Endodermal cell (in vitro differentiated cells): ENCODE measurements at places on chromosomes 4 and X. TPM values are rescaled to one million over a fixed set of nuclear protein-coding genes. Genes with fewer than 3 reads are reported as not detected.

The P2RY10 gene
- total RNA-seq = 0.33 to 0.78 TPM in 2 of 3 replicates, not detected in the other

GRCh38 chrX:28802625-28803024 lies 215.4 kb downstream of the IL1RAPL1 start:
- H3K4me3 ChIP-seq = no peak overlapping the region
- no peak for DNase-seq
- H3K27ac ChIP-seq = no peak overlapping the region
- H3K27me3 ChIP-seq = no peaks in the 10 kb centered on the region

The XG gene
- total RNA-seq = 0.59 and 1.3 TPM in 2 replicates

The C4orf54 gene
- not detected in 2 replicates for total RNA-seq

GRCh38 chrX:28329156-28329555 lies 258.1 kb upstream of the IL1RAPL1 start:
- DNase-seq = no peak
- no peaks in the 10 kb centered on the region for H3K4me1 ChIP-seq
- no peak overlapping the region for H3K27ac ChIP-seq
- no peaks in the 10 kb centered on the region for H3K36me3 ChIP-seq
- no peaks in the 10 kb centered on the region for H3K27me3 ChIP-seq
- no peak overlapping the region for H3K4me3 ChIP-seq

DNA sequence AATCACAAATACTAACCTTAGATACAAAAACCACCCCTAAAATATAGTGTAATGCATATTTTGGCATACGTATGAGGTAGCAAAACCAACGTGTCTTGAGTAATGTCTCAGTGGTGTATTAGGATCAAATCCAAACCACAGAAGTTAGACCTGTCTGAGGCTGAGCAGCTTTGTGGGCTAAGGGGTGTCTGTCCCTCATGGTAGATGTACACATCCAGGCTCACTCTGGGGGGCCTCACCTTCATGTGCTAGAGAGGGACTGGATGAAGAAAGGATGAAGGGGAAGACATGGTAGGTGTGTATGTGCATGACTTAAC lies 188.0 kb upstream of the TBC1D9 start:
- no peak overlapping the region for H3K27ac ChIP-seq
- H3K27me3 ChIP-seq = peaks cover 38% of the 10 kb centered on the region
- H3K36me3 ChIP-seq = no peaks in the 10 kb centered on the region

GRCh38 chr4:62531264-62531663 lies 1331.1 kb downstream of the ADGRL3 start:
- H3K27ac ChIP-seq = no peak overlapping the region
- no peaks in the 10 kb centered on the region for H3K27me3 ChIP-seq
- H3K4me3 ChIP-seq = no peak overlapping the region
- H3K4me1 ChIP-seq = peaks cover 14% of the 10 kb centered on the region
- DNase-seq = peak; percentile 59

DNA sequence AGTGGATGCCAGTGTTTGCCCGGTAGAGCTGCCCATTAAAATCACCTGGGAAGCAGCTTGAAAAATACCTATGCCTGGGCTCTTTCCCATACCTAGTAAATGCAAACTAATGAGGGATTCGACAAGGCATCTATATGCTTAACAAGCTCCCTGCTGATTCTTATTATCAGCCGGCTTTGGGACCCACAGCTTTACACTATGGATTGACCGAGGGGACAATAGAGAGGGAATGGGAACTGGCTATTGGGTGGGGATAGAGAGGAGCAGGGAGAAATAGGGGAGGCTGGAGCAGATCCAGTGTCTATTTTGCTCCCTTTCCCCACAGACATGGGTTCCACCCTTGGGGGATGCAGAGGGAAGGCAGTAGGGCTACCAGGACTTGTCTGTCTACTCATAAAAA lies 103.1 kb upstream of the TEX13D start:
- peak; percentile 50 for DNase-seq
- H3K4me3 ChIP-seq = no peak overlapping the region

The TCEAL2 gene
- 11.7 to 16.5 TPM (median 12.8 TPM) in 3 replicates for total RNA-seq

GRCh38 chr4:7154351-7154981 lies 37.9 kb upstream of the SORCS2 start:
- H3K27me3 ChIP-seq = no peaks in the 10 kb centered on the region
- H3K36me3 ChIP-seq = no peaks in the 10 kb centered on the region
- no peak overlapping the region for H3K4me3 ChIP-seq
- peak; percentile 39 for DNase-seq
- H3K4me1 ChIP-seq = no peaks in the 10 kb centered on the region

The JADE3 gene
- total RNA-seq = 23.3 to 33.1 TPM (median 26.4 TPM) in 3 replicates

The OCIAD2 gene
- total RNA-seq = 67.3 to 94.8 TPM (median 73.9 TPM) in 3 replicates

The TRIM61 gene
- total RNA-seq = 3.8 and 4.0 TPM in 2 replicates

The HERC6 gene
- total RNA-seq = 8.9 to 12.7 TPM (median 11.7 TPM) in 3 replicates

GRCh38 chrX:126065901-126066660 lies 100.0 kb downstream of the DCAF12L2 start:
- no peak for DNase-seq
- H3K36me3 ChIP-seq = no peaks in the 10 kb centered on the region
- no peaks in the 10 kb centered on the region for H3K27me3 ChIP-seq
- no peak overlapping the region for H3K27ac ChIP-seq

DNA sequence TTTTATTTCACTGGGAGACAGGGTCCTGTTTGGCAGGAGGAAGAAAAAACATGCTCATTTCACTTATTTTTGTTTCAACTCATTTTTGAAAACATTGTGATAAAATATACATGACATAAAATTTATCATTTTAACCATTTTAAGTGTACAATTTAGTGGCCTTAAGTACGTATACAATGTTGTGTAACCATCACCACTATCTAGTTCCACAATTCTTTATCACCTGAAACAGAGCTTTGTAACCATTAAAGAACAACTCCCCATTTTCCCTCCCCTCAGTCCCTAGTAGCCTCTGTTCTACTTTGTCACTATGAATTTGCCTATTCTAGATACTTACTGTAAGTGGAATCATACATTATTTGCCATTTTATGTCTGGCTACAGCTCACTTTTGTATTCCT lies 143.8 kb downstream of the GPAT3 start:
- H3K36me3 ChIP-seq = no peaks in the 10 kb centered on the region
- H3K4me3 ChIP-seq = no peak overlapping the region
- no peaks in the 10 kb centered on the region for H3K4me1 ChIP-seq
- DNase-seq = no peak

The DHRSX gene
- 45.4 to 48.0 TPM (median 46.5 TPM) in 3 replicates for total RNA-seq

GRCh38 chrX:54944816-54945215 lies 24.2 kb downstream of the TRO start:
- no peak for DNase-seq
- no peak overlapping the region for H3K4me3 ChIP-seq
- no peaks in the 10 kb centered on the region for H3K27me3 ChIP-seq
- no peaks in the 10 kb centered on the region for H3K4me1 ChIP-seq

DNA sequence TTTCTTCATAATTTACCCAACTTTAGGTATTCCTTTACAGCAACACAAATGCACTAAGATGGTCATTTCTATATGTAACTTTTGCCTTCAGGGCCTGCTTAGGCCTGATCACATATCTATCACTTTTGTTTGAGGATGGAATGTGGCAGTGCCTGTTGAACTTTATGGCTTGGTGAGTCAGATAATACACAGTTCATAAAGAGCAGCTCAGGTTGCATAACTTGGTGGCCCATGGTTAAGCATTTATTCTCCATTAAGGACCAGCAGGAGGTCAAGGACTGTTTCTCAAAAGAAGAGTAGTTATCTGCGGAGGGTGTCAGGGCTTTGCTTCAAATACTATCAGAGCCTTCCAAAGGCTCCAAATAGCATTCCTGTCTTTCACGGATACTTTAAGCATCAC lies 124.1 kb upstream of the PDHA2 start:
- H3K4me3 ChIP-seq = no peak overlapping the region
- DNase-seq = no peak
- no peaks in the 10 kb centered on the region for H3K4me1 ChIP-seq
- no peaks in the 10 kb centered on the region for H3K36me3 ChIP-seq
- no peaks in the 10 kb centered on the region for H3K27me3 ChIP-seq

DNA sequence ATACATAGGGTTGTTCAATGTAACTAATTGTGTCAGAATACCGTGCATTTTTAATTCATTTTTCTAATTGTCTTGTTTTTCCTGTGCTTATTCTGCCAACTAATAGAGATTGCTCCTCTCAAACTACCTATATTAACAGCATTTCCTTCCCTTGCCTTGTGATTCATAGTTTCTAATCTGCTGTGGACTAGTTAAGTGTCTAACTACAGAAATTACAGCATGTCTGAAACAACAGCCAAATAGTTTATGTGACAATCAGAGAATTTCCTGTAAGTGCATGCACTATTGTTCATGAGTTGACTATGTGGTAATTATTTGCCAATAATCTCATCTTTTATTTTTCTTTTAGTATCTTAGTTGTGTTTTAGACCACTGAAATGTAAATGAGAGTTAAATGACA lies 4.1 kb upstream of the SEC24B start:
- no peaks in the 10 kb centered on the region for H3K27me3 ChIP-seq
- no peak for DNase-seq
- no peaks in the 10 kb centered on the region for H3K4me1 ChIP-seq
- no peak overlapping the region for H3K27ac ChIP-seq
- peaks cover 9% of the 10 kb centered on the region for H3K36me3 ChIP-seq

GRCh38 chr4:144579411-144580030 lies 66.4 kb upstream of the HHIP start:
- no peaks in the 10 kb centered on the region for H3K27me3 ChIP-seq
- no peaks in the 10 kb centered on the region for H3K36me3 ChIP-seq
- H3K4me1 ChIP-seq = no peaks in the 10 kb centered on the region
- no peak for DNase-seq
- no peak overlapping the region for H3K27ac ChIP-seq

GRCh38 chr4:167088115-167088514 lies 146.2 kb downstream of the SPOCK3 start:
- no peaks in the 10 kb centered on the region for H3K4me1 ChIP-seq

The OTUD4 gene
- total RNA-seq = 49.6 and 53.4 TPM in 2 replicates

GRCh38 chrX:16268206-16268605 lies 100.9 kb downstream of the MAGEB17 start:
- H3K36me3 ChIP-seq = no peaks in the 10 kb centered on the region
- H3K4me3 ChIP-seq = no peak overlapping the region
- no peaks in the 10 kb centered on the region for H3K27me3 ChIP-seq
- no peak for DNase-seq

The TSPAN7 gene
- 14.7 to 15.1 TPM (median 14.9 TPM) in 3 replicates for total RNA-seq

DNA sequence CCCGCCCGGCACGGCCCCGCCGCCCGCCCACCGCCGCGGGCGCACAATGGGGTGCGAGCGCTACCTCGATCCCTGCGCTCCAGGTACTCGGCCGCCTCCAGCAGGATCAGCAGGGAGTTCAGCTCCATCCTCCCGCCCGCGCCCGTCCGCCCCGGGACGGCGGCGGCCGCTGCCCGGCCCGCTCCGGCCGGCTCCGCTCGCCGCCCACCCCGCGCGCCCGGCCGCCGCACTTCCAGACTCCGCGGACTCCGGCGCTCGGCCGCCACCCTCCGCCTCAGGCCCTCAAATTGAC lies at the start of gene MXD4:
MXD4 (minus strand) TSS at position 257 of the 292 bp plus-strand sequence; CDS start at position 128, 129 bp downstream.
- peak within 1 kb of the TSS; percentile 82 for H3K4me3 ChIP-seq
- peaks cover 9% of the 10 kb centered on the region for H3K36me3 ChIP-seq
- no peaks in the 10 kb centered on the region for H3K27me3 ChIP-seq
- no peak for DNase-seq

The RBM47 gene
- total RNA-seq = 64.4 to 98.0 TPM (median 90.6 TPM) in 3 replicates

GRCh38 chr4:4693258-4693657 lies 151.4 kb upstream of the STX18 start:
- no peaks in the 10 kb centered on the region for H3K4me1 ChIP-seq
- no peaks in the 10 kb centered on the region for H3K27me3 ChIP-seq
- no peak overlapping the region for H3K27ac ChIP-seq
- DNase-seq = no peak

GRCh38 chrX:31521941-31522340 lies 450.1 kb upstream of the FTHL17 start:
- no peaks in the 10 kb centered on the region for H3K4me1 ChIP-seq
- no peak for DNase-seq
- H3K27me3 ChIP-seq = no peaks in the 10 kb centered on the region

The UBL4A gene
- total RNA-seq = 23.7 to 37.2 TPM (median 35.9 TPM) in 3 replicates
